ENCODE measurements at places on chromosomes 12 and 14.

DNA sequence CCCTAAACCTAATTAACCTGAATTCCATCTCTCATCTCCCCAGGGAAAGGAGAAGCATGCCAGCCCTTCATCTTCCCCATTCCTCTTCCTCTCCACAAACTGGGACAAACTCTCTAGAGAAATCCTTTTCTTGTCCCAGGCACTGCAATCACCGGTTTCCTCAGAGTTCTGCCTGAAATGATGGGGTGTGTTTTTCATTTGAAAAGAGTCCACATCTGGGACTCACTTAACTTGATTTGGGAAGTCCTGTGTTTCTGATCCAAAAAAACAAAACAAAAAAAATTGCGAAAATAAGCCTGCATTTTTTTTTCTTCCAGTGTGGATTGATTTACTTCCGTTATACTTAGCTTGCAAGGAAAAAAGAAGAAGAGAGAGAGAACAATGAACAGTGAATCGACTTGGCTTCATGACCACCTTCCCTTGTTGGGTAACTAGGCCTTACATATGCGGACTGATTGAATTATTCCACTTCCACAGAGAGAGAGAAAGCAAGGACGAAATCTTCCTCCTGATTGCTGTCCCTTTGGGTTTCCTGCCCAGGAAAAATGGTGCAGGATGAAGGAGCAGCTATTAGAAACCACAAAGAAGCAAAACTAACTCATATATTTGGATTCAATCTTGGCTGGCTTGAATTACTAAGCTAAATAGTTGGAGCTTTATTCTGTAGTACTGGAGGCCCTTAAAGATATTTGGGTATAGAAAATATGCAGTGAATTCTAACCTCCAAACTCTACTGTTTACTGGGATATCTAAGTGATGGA lies 506.2 kb upstream of the TBX3 start:
- DNase-seq: no peak

GRCh38 chr12:108638141-108638827 lies 4.6 kb upstream of the SELPLG start:
- DNase-seq: no peak

DNA sequence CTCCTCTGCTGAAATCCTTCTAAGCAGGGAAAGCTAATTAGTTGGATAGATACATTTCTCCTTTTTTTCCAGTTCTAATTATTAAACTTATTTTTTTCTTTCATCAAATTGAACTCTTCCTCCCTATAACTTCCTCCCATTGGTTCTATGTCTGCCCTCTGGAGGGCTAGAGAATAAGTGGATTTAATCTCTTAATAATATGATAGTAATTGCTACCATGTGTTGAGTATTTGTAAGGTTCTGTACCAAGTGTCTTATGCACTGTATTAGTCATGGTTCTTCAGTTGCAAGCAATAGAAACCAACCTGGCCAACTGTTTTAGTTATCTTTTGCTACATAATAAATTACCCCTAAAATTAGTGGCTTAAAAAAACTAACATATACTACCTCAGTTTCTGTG lies 190.5 kb upstream of the PLXNC1 start:
- DNase-seq: no peak

DNA sequence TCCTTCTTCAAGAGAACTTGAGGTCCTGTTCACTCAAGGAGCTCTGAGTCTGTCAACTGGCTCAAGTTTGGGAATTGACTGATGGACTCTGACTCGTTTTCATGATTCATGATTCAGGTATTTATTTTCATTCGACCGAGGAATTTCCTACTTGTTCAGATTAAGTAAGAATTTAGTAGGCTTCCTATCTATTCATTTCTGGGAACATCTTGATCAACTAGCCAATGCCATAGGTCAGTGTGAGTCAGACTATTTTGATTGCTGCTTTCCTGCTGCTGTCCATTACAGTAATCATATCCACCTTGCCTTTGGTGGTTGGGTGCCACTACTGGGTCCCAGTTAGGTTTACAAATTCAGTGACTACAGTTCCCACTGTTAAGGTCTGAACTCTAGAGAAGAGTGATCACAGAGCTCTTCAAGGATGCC lies 6.1 kb downstream of the FAM186A start:
- no peak for DNase-seq

- DNase-seq: no peak
Measured at GRCh38 chr12:12157424-12157823, 86.7 kb downstream of the BCL2L14 start.
